ENCODE measurements at places on chromosomes 1 and 21.

GRCh38 chr1:154574716-154575115 is 7.1 kb downstream of the CHRNB2 start:
- peak; percentile 96 for DNase-seq

DNA sequence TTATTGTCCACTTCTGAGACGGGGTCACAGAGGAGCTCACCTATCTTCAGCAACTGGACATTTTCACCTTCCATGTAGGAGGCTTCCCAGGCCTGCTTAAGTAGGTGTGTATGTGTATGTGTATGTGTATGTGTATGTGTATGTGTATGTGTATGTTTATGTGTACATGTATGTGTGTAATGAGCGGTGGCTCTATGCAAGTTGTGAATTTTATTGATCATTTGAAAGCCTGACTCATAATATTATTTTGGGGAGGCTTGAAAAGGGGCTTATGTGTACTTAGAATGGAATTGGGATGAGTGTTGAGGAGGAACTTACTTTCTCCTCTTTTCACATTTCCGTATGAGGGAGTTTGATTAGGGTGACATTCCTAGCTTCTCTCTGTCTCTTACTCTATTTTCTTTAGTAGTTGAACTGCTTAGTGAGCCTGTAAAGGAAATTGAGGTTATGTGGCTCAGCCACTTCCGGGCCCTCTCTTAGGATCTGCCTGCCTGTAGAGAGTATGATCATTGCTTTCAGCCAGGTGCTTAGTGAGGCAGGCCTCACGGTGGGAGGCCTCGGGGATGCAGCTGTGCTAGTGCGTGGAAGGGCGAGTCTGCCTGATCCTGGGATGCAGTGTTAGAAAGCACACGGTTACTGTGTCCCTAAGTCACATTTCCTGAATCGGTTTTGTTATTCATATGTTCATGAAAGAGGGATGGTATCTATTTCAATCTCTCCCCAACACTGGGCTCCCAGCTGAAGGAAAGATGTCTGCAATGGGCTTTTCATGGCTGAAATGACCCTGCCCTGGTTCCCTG is 61.0 kb downstream of the IER5 start:
- DNase-seq, result peak; percentile 79

DNA sequence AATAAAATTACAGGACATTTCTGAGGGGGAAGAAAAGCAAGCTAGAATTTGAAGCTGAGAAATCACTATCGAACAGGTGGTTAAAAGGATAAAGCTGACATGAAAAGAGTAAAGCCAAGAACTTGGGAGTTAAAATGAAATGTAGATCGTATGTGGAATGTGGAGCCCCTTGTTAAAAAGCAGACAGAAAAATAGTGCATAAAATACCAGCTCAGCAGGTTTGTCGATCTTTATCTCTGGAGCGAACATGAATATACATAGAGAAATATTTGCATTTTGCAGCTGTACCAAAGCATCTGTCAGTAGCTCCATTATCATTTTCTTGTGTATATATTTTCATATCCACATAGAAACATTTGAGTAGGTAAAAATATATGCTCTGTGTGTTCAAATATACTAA is 73.6 kb upstream of the CDC42BPA start:
- no peak for DNase-seq

- no peak for DNase-seq
Measured at GRCh38 chr1:117942293-117942692, 12.8 kb downstream of the WDR3 start.

DNA sequence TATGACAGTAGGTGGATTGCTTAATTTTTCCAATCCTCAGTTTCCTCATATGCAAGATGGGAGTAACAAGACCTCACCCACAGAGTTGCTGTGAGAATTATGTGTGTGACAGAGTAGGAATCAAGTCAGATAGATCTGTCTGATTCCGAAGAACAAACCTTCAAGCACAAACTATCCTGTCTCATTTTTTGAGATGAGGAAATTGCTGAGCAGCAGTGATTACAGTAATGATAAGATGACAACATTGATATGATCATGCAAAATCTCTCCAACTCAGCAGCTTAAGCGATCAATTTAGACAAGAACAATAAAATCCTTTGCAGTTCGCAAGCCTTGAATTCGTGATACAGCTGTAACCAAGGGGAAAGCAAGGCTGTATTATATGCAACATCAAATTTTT is 474.1 kb downstream of the OMA1 start:
- no peak for DNase-seq

GRCh38 chr21:46157396-46157986 is 2.1 kb upstream of the FTCD start:
- DNase-seq, result no peak

DNA sequence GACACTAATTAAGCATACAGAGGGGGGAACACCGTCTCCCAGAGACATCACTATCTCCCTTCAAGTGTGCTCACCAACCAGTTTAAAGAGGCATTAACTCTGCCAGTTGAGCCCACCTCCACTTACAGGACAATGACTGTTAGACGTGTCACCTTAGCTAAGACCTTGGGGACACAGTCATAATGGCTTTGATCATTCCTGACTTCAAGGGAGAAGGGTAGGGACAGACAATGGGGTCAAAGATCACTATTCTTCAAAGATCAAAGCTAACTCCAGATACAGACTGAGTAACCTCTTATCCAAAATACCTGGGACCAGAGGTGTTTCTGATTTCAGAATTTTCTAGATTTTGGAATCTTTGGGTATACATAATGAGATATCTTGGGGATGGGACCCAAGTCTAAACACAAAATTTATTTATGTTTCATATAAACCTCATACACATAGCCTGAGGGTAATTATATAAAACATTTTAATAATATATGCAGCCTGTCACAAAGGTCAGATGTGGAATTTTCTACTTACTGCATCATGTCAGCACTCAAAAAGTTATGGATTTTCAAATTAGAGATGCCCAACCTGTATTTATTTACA is 246.1 kb downstream of the SLC45A1 start:
- no peak for DNase-seq

DNA sequence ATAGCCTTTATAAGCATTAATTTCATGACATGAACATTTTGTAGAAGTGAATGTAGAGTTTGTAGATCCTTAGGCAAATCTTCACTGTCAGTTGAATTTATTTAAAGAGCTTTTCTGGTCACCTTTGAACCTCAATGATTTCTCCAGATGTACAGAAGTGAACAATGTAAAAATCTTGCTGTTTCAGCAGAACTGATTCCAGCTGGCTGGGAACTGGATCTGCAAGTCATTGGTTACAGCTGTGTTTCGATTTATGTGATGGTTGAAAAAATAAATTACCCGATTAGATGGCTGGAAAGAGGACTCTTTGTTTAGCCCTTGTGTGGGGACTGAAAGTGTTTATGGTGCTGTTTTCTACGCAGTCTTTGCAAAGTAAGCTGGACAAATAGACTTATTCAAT is 849.8 kb downstream of the USP25 start:
- DNase-seq, result no peak

DNA sequence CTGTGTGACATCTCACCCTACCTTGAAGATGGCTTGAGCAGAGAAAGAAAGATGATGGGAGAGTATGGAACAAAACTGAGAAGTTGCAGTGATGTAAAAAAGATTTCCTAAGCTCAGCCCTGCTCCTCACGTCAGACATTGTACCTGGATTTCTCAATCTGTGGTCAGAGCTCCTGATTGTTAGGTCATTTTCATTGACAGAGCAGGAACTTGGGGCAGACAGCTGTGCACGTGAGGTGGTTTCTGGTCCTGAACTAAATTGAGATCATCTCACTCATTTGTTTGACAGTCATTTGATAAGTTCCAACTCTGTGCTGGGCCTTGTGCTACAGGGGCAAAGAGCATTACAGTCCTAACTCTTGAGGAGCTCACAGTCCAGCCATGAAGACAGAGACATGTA is 10.2 kb downstream of the TRAF3IP3 start:
- DNase-seq, result no peak

Data from NAMALWA (cell line).